Spinal cord (tissue), 10 donors: ENCODE measurements at places on chromosomes 6 and 20.

- DNase-seq: no peak
Measured at GRCh38 chr20:53419693-53420460, 173.8 kb downstream of the ZNF217 start.

GRCh38 chr20:37540001-37540400 is 12.3 kb upstream of the BLCAP start:
- no peak for DNase-seq

DNA sequence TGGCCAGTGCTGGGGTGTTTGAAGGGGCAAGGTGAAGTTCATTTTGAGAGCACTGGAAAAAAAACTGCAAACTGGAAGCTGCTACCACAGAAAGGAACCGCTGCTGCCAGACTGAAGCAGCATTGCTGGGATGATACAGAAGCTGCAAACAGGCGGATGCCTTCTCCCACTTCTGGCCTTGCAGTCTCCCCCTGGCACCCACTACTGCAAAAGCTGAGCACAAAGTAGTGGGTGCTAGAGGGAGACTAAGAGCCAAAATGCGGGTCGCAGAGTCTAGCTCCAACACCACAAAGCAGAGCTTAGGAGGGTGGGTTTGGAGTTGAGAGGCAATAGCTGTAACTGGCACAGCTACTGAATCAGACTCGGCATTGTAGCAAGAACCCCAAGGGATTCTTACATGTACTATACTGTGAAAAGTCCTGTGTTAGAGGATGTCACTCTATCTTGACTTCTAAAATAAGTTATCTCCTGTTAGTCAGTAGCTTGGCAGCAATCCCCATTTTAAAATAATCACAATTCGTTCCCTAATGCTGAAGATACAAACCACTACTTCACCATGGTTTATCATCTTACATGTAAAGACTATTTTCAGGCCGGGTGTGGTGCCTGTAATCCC is 44.0 kb upstream of the COL21A1 start:
- DNase-seq: no peak

DNA sequence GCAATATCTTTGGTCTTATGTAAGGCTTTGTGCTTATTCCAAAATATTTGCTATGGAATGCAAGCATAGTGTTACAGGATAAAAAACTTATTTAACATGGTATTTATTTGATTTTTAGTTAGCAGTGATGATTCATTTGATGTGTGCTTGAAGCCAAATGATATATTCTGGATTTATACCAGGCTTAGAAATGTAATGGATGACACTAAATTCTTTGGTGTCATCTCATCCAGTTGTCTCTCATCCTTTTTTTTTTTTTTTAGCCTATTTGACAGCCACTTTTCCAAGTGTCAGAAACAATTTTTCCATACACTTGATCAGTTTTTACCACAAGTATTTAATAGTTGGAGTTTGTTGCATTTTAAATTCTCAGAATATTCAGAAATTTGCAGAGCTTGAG is 515.3 kb downstream of the CDKAL1 start:
- DNase-seq: no peak

- DNase-seq: no peak
Measured at GRCh38 chr6:40437631-40438030, 149.5 kb downstream of the LRFN2 start.

DNA sequence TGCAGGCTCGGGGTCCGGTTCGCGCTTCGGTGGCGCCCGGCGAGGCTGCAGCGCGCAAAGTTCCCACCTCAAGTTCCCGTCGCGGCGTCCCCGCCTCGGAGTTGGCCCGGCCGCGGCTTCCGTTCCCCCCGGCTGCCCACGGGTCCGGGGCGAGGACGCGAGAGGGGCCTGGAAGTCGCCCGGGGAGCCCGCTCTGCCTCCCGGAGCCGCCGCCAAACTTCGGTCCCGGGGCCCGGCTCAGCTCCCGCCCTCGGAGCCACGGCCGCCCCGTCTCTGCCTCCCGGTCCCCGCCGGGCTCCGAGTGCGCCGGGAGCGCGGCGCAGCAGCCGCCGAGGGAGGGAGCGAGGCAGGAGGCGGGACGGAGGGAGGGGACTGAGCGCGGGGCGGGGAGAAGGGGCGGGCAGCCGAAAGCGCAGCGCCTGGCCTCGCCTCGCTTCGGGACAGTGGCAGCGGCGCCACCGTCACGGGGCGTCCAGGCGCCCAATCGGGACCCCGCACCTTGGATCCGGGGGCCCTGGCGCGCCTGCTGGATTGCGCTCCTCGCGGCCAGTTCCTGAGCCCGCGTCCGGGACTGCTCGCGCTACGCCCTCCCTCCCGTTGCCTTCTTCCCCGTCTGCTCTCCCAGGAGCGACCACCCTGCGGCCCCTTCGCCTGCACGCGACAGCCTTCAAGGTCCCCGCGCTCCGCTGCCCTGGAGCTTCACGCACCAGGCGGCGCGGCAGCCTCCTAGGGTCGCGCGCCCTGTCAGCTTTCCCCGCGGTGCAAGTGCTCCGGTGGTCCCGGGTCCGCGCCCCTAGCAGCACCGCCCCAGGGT is at the start of gene KCNG1:
Gene KCNG1, minus strand, starts transcription at position 305 of the 814 bp plus-strand sequence. CDS start 12,769 bp downstream, outside the sequence.
- DNase-seq: peak; percentile 38

DNA sequence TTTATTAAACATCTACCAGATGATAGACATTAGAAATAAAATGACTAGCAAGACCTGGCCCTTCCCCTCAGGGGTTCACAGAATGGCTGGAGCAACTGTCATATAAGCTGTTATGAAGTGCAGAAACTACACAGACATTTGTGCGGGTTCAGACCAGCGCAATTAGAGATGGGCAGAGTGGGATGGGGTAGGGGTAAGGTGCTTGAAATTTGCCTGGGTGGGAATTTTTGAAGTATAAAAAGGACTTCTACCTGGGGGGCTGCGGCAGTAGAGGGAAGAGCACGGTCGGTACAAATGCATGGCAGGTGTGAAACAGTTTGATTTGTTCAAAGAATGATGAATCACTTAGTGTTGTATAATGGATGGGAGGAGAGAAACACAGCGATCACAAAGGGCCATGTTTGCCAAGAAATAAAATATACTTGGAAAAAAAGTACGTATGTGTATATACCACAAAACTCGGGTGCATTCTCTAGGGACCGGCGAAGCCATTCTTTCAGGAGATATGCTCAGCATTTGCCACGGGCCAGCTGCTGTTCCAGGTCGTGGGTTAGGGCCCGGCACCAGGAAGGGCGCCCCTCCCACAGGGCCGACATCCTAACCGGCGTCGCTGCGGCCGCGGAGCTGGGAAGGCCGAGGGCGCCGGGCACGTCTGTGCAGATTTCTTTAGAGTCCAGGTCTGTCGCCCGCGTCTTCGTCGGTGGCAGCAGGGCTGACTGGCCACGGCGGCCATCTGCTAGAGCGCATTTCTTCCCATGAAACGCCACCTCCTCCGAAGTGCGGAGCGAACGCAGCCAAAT is 809 bp upstream of the NOL7 start:
- DNase-seq: no peak

DNA sequence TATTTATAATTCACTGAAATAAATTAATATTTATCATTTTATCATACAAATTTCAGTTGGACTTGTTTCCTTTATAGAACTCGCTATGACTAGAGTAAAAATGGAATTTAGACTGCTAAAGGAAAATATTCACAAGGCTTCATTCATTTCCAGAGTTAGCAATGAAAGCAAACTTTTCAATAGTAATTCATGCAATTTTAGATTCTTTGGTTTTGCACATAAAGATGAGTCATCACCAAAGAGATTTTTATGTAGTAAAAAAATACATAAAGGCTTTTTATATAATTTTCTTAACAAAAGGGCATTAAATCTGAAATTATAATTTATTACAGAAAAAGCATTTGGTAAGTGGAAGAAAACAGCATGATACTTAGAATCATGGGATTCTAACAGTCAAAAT is 37.2 kb upstream of the STXBP5 start:
- DNase-seq: no peak

- no peak for DNase-seq
Measured at GRCh38 chr6:9834233-9834632, 580.6 kb downstream of the TFAP2A start.

- DNase-seq: no peak
Measured at GRCh38 chr6:11522812-11523605, 14.5 kb upstream of the TMEM170B start.

GRCh38 chr6:36724514-36725390 is 27.1 kb downstream of the RAB44 start:
- DNase-seq: no peak

DNA sequence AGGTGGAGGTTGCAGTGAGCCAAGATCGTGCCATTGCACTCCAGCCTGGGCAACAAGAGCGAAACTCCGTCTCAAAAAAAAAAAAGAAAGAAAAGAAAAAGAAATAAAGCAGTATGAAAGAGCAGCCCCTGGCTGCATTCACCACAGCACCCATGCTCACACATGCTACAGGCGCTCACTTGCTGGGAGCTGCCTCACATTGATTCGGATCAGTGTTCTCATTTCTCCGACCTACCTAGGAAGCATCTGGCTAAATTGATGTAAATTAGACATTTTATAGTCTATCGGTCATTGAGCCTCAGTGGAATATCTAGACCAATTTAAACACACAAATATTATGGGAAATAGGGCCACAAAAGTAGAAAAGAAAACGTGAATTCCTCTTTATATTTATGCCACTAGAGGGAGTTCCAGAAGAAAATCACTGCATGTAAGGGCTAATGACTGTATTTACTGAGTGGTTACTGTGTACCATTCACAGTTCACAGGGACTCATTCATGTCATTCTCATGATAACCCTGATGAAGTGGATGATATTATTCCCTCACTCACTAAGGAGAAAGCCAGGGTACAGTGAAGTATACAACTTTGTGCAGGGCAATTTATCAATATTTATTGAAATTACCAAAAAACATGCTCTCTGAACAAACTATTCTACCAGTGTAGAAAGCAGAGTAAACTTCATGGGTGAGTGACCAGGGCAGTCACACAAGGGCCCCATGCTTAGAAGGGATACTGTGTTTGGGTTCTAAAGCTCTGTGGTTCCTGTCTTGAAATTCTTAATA is 5.3 kb upstream of the MOG start:
- DNase-seq: peak; percentile 59

DNA sequence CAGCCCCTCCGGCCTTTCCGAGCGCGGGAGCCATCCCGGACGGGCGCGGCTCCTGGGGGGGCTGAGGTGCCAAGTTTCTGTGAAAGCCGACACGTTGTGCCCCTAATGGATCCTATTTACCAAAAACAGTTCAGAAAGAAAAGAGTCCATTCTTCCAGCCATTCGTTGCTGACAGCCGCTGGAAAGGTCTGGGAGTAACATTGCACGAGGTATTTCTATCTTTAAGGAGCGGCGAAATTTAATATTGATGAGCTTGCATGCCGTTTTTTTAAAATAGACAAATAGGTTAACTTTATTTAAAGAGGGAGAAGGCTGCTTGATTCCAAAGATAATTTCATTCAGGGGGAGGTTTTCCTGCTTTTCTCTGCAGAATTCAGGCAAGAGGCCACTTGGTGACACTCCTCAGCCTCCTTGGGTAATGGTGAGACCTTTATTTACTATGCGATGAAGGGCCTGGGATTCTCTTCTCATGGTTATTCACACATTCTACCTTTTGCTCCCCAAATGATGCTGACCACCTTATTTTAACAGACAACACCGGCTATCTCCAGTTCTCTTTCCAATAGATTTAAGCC is 988 bp downstream of the TIAM2 start:
- peak; percentile 36 for DNase-seq

DNA sequence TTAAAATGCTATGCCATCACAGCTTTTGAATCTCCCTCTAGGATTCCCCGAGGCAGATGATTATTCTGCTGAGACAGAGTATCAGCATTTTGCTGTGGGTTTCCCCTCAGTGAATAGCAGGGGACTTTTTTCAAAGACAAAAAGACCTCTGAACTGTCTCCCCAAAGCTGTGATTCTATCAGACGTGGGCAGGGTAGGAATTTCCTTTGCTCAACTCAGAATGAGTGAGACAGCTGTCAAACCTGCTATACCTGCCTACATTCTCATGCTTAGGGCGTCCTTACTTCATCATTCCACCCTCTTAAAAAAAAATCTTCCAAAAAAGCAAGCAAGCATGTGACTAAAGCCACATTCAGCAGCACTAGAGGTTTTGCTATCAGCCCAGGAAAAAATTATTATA is 147.6 kb upstream of the FAM83B start:
- no peak for DNase-seq

- DNase-seq: no peak
Measured at GRCh38 chr6:168101590-168102314, 22.7 kb upstream of the FRMD1 start.

DNA sequence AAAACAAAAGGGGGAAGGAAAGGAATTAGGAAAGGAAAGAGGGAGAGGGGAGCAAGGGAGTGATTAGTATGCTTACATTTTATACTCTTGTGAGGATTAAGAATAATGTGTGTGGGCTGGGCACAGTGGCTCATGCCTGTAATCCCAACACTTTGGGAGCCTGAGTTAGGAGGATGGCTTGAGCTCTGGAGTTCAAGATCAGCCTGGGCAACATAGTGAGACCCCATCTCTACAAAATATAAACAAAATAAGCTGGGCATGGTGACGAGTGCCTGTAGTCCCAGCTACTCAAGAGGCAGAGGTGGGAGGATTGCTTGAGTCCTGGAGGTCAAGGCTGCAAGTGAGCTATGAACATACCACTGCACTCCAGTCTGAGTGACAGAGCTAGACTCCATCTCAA is 47.0 kb downstream of the SHLD1 start:
- DNase-seq: no peak

GRCh38 chr6:57222743-57223077 is 603 bp upstream of the RAB23 start:
- DNase-seq: no peak

DNA sequence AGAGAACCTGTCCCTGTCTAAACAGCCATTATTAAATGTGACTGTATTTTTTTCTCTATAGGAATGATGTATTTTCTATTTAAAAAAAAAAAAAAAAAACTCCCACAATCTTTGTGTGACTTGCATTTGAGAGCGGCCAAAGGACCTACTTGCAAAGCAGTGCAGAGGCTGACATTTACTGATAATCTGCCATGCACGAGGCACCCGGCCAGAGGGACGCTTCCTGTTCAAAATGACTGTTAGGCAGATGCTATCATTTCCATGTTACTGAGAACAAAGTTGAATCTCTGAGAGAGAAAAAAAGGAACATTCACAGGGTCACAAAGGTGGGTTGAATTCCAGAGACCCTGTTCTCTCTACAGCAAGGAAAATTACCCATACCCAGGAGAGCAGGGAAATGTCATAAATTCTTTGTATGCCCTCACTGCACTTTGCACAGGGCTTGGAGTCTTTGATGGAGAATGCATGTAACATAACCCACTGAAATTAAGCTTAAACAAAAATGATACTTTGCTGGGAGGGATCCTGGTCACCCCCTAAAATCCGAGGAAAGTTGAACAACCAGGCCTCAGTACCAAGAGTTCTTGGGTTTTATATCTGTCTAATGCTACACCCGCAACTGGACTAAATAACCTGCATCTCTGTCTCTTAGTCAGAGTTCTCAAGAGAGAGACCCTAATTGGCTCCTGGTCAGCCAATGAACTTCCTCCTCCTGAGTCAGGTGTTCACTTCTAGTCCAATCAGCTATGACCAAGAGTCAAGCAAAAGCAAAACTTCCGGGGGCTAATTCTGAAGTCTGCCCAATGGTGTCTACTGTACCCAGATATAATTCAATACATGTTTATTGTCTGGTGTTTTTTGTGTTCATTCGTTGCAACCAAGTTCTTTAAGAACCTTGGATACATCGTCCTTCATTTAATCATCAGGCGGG is 61.2 kb downstream of the GCLC start:
- no peak for DNase-seq

GRCh38 chr20:12069181-12069580 is 151.5 kb downstream of the BTBD3 start:
- no peak for DNase-seq

GRCh38 chr6:80437221-80437620 is 330.8 kb downstream of the BCKDHB start:
- no peak for DNase-seq
